AG09319 (cell line): ENCODE measurements at places on chromosomes 16 and 17.

GRCh38 chr17:59425085-59425931, 93.9 kb downstream of the YPEL2 start:
- DNase-seq, result no peak

DNA sequence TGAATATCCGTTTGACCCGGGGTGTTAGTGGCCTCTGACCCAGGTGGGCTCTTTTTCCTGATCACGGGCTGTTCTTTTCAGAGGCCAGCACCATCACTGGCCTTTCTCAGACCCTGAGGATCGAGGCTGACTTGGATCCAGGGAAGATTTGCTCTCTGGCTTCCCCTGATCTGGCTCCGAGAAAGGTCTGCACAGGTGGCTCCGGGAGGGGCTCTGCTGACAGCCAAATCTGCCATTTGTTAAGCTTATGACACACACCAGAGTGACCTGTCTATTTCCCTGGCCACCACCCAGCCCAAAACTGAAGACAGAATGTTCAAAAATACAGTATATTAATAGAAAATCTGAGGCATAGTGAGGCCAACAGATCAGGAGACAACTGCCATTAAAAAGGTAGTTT, 221.8 kb upstream of the TNRC6C start:
- no peak for DNase-seq

GRCh38 chr16:53898993-53899392, 195.0 kb downstream of the FTO start:
- no peak for DNase-seq

DNA sequence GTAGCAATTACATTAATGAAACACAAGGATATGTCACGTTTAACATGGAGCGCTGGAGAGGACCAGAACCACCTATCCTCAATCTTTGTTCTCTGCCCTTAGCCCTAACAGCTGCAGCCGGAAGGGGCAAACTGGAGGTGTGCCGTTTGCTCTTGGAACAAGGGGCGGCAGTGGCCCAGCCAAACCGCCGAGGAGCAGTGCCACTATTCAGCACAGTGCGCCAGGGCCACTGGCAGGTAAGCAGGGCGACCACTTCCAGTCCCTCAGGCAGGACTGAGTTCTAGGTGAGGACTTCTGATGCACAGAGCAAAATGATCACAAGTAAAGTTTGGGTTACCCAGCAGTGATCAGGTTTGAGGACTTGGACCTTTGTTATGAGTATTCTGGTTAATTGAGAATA, 41.1 kb downstream of the CYB561 start:
- no peak for DNase-seq

DNA sequence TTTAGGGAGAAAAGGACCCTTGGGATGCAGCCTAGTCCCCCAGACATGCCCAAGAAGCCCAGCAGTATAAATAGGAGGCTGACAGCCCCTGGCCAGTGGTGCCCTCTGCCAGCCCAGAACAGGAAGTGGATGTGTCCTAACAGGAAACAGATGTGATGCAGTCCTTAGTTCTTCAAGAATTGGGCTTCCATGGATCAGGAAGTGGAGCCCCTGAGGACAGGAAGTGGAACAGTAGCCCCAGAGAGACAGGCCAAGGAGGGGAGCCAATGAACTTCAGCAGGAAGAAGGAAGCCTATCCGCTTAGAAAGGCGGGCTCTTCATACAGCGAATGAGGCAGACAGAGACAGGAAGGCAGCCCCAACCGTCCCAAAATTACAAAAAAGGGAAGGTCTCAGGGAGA, 7.2 kb downstream of the CTF1 start:
- no peak for DNase-seq

DNA sequence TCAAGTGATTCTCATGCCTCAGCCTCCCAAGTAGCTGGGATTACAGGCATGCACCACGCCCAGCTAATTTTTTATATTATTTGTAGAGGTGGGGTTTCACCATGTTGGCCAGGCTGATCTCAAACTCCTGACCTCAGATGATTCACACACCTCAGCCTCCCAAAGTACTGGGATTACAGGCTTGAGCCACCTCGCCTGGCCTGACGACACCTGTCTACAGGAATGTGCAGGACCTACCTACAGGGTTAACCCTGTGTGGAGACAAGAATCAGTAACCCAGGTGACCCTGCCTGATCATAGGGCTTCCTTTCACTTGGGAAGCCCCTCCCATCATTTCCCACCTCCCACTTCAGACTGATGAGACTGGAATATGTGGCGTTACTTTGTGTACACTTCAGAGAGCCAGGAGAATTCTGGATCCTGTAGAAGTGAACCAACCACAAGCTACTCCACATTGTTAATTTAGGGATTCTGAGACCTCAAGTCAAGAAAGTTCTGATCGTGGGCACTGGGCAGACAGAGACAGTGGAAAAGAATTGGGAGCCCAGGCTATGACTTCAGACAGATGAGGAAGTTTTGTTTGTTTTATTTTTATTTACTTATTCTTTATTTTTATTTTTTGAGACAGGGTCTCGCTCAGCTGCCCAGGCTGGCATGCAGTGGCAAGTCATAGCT, 5.7 kb upstream of the MILR1 start:
- no peak for DNase-seq

GRCh38 chr16:83653785-83654184, 154.0 kb upstream of the HSBP1 start:
- no peak for DNase-seq

DNA sequence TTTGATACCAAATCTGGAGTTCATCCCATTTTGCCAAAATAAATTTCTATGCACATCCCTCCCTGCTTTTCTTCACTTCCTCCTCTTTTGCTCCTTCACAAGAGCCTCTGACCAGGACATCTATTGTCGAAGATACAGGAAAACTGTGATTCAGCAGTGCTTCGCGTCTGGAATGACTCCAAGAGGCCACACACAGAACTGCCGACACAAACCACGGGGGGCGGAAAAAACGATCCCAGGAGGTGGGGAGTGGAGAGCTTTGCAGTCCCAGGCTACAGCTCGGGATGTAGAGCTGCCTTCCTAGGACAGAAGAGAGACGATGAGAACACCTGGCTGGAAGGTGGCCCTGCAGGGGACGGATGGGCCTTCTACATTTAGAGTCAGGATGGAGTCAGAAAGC, 102.8 kb downstream of the XYLT1 start:
- no peak for DNase-seq

DNA sequence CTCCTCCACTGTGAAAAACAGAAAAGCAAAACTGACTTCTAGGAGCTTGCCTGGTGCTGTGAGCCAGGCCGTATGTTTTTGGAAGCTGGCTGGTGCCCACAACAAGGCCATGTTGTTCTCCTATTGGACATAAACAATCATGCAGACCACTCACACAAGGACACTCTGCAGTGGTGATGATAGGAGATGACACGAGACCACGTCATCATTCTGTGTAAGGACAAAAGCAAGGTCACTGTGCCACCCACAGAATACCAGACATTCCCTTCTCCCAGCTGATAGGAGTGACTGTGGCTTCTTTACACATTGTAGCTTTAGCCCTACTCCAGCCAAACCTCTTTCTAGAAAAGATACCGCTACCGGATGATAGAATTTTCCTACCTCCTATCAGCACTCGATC, 47.7 kb upstream of the LCMT1 start:
- no peak for DNase-seq

DNA sequence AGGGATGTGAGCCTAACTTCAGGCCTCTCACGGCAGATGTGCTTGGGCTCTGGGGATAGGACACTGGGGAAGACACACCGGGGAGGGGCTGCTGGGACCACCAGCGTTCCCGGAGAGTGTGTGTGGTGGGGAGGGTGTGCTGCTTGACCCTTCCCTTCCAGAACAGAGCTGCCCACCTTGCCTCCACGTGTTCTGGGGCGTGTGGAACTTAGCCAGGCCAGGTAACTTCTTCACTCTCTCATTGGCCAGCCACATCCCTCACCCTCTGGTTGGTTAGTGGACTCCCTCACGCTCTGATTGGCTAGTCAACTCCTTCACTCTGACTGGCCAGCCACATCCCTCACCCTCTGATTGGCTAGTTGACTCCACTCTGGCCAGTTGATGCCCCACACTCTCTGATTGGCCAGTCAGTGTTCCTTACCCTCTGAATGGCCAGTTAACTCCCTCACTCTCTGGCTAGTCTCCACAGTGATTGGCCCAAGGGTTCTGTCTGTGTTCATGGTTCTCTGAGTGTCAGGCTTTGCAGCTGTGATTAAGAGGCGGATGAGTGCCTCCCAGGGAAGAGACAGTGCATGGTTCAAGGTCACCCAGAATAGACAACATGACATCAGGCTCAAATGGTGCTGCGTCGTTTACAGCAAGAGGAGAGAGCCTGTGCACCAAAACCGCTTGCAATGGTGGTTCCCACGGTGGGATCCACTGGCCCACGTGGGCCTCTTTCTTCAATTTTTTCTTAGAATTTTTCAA, 10.0 kb downstream of the TMEM235 start:
- DNase-seq, result no peak
